ENCODE measurements at places on chromosomes 4 and X.

GRCh38 chrX:39244147-39244546, 442.9 kb downstream of the MID1IP1 start:
- DNase-seq, result no peak

DNA sequence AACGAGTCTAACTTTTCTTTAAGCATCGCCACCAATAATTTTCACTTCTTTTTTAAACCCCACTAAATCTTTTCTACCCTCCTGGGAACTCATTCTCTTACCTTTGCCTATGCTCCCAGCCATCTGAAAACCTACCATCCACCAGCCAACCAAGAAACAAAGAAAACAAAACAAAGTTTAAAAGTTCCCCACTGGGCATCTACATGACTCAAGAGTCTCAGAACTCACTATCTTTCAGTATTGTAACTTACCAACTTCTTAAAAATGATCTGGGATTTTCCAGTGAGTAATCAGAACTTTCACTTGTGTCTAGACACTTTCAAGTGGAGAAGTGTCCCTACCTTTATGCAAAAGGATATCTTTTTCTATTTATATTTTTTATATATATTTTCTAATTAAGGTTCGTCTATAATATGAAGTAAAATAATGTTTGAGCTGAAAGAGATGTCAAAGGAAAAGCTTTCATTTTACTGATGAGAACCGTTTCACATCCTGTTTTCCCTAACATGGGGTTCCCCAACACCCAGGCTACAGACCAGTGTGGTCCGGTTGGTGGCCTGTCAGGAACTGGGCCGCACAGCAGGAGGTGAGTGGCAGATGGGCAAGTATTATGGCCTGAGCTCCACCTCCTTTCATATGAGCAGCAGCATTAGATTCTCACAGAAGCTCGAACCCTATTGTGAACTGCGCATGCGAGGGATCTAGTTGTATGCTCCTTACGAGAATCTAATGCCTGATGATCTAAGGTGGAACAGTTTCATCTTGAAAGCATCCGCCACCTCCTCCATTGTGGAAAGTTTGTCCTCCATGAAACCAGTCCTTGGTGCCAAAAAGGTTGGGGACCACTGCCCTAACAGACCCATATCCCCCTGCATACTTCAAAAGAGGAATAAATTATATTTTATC, 9.8 kb upstream of the TIGD2 start:
- DNase-seq, result no peak

DNA sequence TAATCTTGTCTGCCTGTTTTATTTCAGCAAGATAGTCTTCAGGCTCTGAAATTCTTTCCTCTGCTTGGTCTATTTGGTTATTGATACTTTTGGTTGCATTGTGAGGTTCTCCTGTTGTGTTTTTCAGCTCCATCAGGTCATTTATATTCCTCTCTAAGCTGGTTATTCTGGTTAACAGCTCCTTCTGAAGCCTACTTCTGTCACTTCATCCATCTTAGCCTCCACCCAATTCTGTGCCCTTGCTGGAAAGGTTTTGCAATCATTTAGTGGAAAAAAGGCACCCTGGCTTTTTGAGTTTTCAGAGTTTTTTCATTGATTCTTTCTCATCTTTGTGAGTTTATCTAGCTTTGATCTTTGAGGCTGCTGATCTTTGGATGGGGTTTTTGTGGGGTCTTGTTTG, 647.7 kb downstream of the SPRY1 start:
- no peak for DNase-seq

GRCh38 chr4:165839615-165840333, 33.3 kb upstream of the TLL1 start:
- no peak for DNase-seq

GRCh38 chr4:181507938-181508337, 735.3 kb upstream of the TENM3 start:
- DNase-seq, result no peak

DNA sequence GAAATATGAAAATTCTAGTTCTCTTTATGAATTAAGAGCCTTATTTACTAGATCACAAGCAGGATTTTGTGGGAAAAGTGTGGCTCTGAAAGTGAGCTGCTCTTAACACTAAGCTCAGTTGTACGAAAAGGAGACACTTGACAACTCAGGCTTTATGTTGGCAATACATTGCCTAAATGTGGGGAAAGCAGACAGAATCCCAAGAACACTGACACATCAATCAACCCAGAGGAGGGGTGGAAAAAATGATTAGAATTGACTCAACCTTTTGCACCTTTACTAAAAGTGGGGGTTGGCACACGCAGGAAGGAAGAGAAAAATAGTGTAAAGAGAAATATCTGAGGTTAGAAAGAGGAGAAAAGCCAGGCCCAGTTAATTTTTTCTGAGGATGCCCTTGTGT, 61.6 kb downstream of the CHST7 start:
- DNase-seq, result no peak

DNA sequence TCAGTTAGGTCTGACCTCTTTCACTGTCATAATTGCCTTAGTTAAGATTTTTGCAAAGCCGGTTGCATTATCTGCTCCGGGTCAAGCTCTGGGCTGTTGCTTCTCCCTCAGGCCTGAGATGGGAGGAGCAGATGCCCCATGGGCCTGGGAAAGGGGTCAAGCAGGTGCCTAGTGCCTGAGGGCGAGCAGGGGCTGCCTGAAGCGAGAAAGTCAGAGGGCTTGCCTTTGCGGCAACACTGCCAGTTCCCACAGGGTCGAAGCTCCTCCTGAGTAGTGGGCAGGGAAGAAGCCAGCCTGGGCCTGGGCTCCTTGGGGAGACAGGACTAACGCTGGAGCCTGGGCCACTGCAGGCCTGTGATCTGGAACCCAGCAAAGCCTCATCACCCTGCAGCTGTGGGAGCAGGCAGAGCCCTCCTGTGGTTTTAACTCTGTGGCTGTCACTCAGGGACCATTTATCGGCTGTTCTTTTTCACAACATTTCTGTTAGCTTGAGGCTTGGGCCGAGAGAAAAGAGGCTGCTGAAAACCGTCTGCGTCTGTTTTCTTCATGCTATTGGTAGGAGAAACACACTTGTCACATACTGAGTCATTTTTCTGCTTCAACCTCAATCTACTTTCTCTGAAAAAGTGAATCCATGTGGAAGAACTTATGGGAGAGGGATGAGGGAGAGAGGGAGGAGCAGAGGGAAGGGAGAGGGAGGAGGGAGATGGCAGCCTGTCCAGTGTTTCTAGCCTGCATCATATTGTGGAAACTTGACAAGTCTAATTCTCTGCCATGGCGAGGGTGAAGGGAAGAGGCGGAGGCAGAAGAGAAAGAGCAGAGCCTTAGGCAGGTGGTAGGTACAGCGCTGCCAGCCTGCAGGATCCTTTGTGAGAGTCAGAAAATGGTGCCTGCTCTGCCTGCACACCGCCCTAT, 68.4 kb downstream of the RHOH start:
- peak; percentile 78 for DNase-seq

DNA sequence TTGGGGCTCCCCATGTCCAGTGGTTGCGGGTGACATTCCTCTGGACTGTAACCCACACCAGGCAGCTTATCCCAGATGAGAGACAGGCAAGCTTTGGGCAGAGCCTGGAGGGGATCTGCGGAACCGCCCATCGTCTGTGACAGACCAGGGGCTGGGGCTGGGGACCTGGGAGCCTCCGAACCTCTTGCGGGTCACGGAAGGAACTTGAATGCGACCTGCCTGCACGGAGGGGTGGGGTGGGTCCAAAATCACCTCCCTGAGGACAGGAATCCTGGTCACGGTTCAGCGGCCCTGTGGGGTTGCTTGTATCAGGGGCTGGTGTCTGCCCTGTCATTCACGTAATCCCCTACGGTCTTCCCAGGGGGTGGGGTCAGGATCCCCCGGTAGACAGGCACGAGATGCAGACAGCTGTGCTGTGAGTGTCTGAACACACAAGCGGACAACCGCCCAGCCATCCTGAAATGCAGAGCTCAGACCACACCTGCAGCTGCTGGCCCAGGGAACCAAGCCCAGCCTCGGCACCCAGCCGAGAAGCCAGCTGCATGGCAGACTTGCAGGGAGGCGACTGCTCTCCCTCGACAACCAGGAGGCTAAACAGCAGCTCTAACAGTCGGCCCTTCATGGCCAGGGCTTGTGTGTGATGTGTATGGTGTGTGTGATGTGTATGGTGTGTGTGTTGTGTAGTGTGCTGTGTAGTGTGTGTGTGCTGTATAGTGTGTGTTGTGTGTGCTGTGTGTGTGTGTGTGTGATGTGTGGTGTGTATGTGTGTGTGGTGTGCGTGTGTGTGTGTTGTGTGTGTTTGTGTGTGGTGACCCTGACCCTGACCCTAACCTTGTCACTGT, 105.9 kb upstream of the ADRA2C start:
- no peak for DNase-seq

DNA sequence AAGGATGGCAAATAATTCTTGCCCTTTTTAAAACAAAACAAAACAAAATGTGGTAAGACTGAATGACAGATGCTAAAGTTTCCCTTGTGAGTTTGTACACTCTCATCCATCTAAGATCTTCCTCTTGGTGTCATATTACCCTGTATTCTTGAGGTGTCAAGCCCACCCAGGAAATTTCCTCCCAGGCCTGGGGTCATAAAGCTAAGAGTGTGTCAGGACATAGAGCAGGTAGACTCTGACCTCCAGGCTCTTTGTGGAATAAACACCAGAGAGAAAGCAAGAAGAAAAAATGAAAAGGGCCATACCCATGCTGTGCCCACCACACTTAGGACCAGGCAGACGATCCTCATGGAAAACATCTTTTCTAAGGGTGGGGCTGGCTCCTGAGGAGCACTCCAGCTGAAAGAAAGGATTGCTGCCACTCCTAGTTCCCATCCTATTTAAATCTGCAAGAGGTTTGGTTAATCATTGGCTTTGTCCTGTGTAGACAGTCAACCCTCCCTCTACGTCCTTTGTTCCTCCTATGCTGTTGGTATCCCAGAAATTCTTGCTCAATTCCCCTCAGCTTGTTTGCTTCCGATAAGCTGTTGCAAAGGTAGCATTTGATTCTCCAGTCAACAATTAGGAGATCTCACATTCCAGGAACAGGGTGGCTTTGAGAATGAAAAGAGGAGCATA, at the start of gene FGA:
Gene FGA (minus strand): TSS at position 414 of the 678 bp plus-strand sequence. CDS start 55 bp downstream, at position 359.
- DNase-seq, result no peak
